ENCODE measurements at places on chromosomes 1 and 21.
A peak's percentile ranks its signal among the peaks of the same experiment; 100 is the strongest.

DNA sequence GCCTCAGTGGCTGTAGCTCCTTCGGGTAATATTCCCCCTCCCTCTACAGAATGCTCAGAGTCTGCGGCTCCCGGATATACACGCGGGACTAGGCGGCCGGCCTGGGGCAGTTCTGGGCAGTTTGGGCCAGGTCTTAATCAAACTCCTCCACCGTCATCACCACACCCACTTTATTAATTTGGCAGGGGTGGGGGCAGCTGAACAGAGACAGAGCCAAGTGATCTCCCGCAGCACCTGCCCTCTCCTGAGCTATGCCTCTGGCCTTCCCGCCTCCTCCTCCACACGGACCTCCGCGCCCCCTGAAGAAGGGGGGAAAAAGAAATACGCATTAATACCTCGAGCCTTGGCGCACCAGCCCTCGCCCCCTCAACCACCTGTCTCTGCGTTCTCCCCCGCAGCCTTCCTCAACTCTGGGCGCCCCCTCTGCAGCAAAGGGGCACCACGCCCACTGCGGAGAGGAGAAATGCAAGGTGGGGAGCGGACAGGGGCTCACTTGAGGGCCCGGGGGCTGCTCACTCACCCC is 42.6 kb downstream of the CD34 start:
- DNase-seq = no peak

DNA sequence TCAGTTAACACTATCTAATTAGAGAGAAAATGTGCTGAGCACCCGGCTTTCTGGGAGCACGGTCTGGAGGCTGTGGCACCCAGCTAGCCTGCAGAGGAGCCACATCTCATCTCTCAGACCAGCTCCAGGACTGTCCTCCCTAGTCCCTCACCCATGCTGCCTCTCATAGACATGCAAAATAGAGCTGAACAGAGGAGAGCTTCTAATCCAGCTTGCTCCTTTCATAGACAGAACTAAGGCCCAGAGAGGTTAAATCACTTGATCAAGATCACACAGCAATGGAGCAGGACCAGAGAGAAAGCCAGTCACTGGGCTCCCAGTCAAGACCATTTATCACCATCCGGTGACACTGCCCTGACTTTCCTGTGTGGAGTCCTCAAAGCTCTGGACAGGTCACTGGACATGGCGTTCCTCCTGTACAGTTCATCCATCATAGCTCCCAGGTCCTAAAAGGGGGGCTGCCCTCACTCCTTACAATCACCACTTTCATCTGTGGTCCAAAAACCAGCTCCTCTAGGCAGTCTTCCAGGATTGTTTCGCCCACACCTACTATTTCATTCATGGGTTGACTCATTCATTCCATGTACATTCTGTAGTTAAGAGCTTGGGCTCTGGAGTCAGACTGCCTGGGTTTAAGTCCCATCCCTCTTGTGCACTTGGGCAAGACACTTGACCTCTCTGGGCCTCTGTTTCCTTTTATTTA is 8.8 kb upstream of the CAMK2N1 start:
- peak; percentile 86 for DNase-seq

- DNase-seq = no peak
Measured at GRCh38 chr1:14220324-14220723, 378.2 kb upstream of the KAZN start.

DNA sequence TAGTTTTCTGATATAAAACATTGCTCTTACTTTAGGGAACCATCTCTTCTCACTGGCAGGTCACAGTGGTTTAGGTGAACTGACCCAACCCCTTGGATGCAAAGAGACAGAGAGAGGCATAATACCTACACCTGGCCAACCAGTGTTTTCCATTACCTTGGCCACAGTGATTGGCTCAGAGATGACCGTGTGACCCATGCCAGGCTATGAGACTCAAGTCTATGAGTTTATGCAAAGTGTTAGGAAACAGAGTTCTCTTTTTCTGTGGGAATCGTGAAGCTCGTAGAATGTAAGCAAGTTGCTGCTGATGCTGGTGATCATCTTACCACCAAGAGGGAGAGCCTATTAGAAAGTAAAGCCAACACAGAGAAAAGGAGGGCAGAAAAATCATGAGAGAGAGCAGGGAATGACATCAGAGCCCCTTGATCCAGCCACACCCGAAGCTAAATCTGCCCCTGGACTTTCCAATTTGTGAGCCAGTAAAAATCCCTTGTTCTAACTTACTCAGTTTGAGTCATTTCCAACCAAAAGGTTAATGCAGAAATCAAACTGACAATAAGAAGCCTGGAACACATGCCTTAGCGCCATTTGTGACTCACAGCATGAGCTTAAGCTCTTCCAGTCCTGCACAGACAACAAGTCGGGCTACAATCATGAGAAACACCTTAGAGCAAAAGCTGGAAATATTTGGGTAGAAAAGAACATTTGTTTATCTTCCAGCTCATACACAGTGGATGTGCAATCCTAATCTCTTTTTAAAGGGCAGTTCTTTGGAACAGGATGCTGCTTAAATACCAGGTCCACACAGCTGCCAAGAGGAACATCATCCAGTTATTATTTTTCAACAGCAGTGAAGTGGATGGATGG is 81.3 kb upstream of the KAZN start:
- DNase-seq = peak; percentile 49

DNA sequence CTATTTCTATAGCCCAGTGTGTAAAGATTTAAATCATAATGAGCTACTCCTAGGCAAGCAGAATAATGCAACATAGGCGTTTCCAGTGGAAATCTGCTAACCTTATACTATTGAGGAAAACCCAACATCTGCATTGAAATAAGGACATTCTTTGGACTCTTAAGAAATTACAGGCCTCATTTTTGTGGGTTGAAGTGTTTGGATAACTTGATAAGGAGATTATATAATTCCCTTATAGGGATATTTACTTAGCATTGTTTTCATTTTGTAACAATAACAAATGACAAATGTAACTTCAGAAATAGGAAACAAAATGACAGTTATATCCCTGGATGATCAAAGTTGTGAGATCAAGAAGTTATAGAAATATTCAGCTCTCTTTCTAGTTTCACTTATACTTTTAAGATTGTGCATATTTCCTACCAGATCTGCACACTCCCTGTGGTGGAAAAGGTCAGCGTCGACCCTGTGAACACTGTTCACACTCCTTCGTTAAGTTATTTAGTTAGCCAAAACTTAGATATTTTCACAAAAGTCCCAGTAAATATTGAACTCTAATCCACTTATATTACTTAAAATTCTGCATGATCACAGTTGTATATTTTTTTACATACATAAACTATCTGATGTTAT is 284.4 kb upstream of the C1orf105 start:
- DNase-seq = peak; percentile 57

GRCh38 chr1:7489586-7489985 is 281.5 kb upstream of the VAMP3 start:
- no peak for DNase-seq

- no peak for DNase-seq
Measured at GRCh38 chr21:31624961-31625491, 34.5 kb upstream of the SOD1 start.

- peak; percentile 51 for DNase-seq
Measured at GRCh38 chr1:203625628-203626019, 1.0 kb upstream of the ATP2B4 start.

GRCh38 chr1:151985768-151986167 is 7.9 kb downstream of the S100A10 start:
- DNase-seq = no peak

DNA sequence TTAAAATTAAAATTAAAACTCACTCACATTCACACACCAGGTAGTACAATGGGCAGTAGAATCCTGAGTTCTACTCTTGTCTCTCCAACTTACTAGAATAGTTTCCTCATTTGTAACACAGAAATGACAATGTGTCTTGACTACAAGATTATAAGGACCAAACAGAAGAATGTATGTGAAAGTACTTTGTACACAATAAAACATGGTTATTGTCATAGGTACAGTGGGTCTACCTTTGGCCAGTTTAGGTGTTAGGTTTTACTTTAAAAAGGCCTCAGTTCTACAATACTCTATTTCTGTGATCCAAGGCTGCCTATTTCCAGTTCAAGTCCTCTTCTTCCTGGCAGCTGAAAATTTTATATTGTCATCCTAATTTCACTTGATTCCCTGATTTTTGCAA is 50.2 kb downstream of the LUZP1 start:
- no peak for DNase-seq

DNA sequence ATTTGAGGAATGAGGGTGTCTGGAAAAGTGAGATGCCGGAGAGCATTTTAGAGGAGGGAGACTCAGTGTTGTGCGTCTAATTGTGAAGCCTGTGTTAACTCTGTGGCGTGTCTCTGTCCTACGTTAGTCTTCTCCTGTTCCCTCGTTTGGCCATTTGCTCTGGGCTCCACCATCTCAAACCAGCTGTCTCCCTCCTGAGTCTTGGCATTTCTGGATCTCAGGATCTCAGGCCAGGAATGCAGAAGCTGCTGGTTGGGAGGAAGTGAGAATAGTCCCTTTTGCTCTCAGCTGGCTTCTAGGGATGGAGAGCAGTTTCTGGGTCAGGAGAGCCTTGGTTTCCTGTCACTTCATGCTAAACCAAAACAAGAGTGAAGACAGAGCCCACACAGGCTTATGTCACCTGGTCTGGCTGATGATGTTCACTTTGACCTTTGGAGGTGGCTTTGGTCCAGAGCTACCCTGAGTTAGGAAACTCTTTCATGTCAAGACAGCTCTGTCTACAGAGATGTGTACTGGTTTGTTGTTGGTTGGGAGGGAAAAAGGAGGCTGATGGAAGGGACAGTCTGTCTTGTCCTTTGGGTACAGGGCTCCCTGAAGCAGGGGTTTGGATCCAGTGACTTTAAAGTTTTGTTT is 859 bp downstream of the NFASC start:
- DNase-seq = no peak

DNA sequence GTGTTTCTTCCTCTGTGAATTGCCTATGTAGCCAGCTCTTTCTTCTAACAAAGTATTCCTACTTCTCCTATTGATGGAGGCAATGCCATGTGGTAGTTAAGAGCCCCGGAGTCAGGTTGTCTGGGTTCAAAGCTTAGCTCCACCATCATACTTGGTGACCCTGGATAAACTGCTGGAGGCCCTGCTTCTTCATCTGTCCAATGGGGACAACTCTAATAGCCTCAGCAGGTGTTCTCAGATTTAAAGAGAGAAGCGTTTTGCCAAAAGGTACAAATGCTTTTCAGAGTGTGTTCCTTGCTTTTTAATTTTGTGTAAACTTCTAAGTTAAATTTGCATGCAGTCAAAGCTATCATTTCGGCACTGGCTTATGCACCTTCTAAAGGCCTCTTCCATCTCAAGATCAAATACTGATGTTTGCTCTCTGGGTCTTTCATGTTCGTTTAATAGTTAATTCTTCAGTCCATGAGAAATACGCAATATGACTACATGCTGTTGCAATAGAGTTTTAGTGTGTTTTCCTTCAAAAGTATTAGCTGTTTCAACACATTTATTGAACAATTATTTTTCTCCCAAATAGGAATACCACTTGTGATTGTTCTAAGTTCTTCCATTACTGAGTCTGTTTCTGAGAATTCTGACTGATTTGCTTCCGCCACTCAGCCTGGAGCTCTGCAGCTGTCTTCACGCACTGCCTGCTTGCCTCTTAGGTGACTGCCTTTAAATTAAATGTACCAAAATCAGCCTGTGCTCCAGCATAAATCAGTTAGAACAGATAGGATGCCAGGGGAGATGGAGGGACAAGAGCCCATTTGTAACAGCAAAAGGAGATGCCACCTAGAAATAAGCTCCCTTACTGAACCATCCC is 75.6 kb downstream of the CAPZB start:
- no peak for DNase-seq

DNA sequence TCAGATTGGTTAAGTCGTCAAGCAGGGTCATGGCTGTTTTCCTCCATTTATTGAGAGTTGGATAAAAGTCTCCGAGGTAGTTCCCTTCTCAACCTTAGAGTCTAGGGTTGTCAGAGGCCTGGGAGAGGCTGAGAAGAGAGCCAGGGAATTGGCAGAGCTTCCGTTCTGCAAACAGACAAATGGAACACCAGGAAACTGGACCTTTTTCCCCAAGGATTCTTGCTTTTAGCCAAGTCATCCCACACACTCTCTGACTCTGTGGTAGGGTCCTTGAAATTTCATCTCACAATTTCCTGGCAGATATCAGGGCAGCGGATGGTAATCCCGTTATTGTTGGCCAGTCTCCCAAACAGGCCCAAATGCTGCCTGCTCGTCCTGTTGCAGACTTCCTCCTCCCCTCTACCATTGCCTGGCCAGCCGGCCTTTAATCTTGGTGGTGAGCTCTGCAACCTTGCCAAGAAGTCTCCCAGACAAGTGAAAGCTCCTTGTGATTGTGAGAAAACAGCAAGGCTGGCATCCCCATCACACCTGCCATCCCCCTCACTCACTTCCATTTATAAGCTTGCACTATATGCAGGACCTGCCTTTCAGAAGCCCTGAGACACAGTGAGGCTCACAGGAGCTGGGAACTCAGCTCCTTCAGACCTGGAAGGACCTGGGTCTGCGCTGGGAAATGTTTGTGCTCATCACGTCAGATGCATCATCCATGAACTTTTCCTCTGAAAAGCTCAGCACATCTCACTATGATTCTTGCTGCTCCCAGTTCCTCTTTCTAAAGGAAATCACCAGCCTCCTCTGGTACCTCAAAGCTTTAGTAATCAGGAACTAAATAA is 13.7 kb upstream of the SRP9 start:
- peak; percentile 94 for DNase-seq

DNA sequence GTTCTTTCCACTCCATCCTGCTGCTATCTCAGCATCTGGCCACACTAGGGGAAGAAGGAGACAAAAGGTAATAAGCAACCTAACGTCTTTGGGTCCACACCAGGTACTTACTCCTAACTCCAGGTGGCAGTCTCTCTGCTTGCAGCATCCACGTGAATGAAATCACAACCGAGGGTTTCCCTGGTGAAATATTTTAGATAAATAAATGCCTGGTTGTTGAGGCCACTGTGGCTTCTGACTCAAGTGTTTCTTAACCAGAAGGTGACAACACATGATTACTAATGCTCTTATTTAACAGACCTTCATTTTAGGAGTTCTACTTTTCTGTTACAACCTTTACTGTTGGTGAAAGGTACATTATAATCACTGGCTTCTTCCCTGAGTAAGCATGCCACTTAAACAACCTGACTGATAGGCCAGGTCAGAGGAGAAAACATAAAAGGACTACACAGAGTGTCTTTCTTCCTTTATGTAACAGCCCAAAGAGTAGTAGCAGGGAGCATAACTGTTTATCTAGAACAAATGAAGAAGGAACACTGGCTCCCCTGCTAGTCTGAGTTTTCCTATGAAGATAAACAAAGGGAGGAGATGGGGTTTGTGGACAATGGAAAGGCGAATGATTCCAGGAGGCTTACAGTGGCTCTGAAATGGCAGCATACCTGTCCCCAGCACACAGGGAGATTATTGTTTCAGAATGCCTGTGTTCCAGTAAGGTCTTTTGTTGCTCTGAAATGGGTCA is 59.9 kb downstream of the SYT6 start:
- peak; percentile 29 for DNase-seq

- DNase-seq = no peak
Measured at GRCh38 chr1:194331758-194332157, 1145.3 kb upstream of the B3GALT2 start.

GRCh38 chr1:156444407-156445001 is 56.1 kb downstream of the MEF2D start:
- DNase-seq = peak; percentile 16
